Osteoblast (primary cell): ENCODE measurements at places on chromosomes 12 and 14.

- H3K4me1 ChIP-seq: no peaks in the 10 kb centered on the region
- H3K4me3 ChIP-seq: no peak overlapping the region
- H3K27me3 ChIP-seq: no peaks in the 10 kb centered on the region
These were observed 10.6 kb upstream of the VWF start for GRCh38 chr12:6135071-6135470.

DNA sequence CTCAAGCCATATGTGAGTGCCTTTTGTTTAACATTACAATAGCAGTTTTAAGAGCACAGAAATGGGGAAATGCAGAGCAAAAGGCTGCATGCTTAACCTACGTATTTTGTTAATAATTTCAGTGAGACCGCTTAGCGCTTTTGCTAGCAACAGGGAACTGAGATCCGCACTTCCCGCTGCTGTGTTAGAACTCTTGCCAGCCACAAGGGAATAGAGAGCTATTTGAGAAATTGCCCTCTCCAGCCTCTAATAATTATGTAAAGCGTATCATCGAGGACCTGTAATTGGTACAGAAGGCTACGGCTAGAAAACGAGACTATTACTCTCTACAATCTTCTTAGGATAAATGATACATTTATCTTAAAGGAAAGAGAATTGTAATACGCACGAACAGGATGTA is 205.2 kb upstream of the GRIP1 start:
- H3K4me3 ChIP-seq: no peak overlapping the region
- no peaks in the 10 kb centered on the region for H3K27me3 ChIP-seq
- no peaks in the 10 kb centered on the region for H3K36me3 ChIP-seq
- no peak overlapping the region for H3K27ac ChIP-seq
- H3K4me1 ChIP-seq: no peaks in the 10 kb centered on the region

DNA sequence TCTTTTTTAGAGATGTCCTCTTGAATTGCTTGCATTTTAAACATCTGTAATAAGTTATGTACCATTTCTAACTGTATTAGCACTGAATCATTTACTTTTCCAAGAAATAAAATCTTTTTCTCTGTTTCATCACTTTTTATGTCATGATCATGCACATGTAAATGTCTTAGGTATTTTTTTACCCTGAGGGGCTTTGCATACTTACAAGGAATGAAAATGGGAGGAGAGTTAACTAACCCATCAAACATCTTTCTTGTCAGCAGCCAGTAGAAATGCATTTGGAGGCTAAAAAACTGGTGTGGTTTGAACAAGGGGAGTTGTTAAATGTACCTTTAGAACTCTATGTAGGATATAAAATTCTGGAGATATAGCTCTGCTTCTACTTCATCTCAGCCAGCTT is 1080.3 kb downstream of the GALC start:
- DNase-seq: no peak
- H3K27ac ChIP-seq: no peak overlapping the region
- no peaks in the 10 kb centered on the region for H3K36me3 ChIP-seq
- H3K4me3 ChIP-seq: no peak overlapping the region
- no peaks in the 10 kb centered on the region for H3K27me3 ChIP-seq

DNA sequence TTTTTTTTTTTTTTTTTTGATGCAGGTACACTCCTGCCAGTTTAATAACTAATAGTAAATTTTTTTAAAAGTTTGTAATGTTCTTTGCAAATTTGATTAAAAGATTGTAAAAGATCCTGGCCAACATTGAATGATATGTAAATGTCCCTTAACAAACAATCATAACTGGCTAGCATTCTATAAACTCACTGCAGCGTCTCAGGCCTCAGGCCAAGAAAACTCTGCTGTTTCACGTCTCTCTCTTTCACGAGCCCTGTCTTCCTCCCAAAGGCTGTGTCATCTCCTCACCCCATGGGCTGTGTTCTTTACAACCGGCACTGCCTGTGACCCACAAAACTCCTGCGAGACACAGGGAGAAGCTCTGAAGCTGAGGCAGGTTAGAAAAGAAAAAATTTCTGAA is 103.3 kb downstream of the NUAK1 start:
- H3K4me1 ChIP-seq: peaks cover 29% of the 10 kb centered on the region
- no peak overlapping the region for H3K4me3 ChIP-seq
- no peak overlapping the region for H3K27ac ChIP-seq
- H3K27me3 ChIP-seq: no peaks in the 10 kb centered on the region
- DNase-seq: no peak
- H3K36me3 ChIP-seq: no peaks in the 10 kb centered on the region

DNA sequence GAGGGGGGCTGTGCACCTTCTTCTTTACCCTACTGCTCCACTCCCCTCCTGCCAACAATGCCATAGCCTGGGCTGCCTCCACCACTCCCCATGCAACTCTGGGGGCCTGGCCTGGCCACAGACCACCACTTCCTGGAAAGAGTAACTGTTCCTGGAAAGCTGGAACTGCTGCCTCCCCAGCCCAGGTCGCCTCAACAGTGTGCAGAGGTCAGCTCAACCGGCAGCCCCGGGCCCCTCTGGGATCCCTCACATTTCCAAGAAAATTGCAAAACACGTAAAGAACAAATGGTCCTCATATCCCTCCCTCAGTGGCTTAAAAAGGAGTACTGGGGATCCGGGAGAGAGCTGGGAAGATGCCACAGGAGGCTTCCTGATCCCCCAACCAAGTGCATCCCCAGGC is 22.4 kb upstream of the DIO3 start:
- DNase-seq: no peak
- H3K36me3 ChIP-seq: no peaks in the 10 kb centered on the region
- no peak overlapping the region for H3K4me3 ChIP-seq
- no peak overlapping the region for H3K27ac ChIP-seq
- H3K4me1 ChIP-seq: no peaks in the 10 kb centered on the region
